ENCODE measurements at places on chromosomes 2 and 18.

DNA sequence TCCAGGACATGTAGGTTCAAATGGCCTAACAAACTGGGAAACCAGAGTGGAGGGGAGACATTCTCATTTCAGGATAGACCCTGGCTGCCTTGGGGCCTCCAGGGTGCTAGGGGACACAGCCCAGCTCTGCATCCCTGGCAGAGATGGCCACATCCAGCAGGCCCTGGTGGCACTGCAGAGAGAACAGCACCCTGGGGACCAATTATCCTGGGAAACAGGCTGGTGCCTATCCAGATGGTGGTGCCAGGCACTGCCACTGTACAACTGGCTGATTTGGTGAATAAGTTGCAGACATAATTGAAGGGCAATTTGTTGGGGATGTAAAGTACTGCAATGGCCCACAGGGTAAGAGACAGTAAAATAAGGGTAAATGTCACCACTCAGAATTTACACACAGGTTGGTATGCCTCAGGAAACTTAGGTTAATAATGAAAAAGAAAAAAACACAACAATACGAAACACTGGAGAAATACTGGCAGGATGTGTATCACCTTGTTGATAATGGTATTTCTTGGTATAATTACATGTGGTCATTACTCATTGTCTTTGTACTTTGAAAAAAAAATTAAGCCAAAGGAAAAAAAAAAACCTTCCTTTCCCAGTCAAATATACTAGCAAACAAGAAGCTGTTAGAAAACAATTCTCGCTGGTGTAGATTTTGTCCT lies 12.8 kb upstream of the SFTPB start:
- no peak for DNase-seq

DNA sequence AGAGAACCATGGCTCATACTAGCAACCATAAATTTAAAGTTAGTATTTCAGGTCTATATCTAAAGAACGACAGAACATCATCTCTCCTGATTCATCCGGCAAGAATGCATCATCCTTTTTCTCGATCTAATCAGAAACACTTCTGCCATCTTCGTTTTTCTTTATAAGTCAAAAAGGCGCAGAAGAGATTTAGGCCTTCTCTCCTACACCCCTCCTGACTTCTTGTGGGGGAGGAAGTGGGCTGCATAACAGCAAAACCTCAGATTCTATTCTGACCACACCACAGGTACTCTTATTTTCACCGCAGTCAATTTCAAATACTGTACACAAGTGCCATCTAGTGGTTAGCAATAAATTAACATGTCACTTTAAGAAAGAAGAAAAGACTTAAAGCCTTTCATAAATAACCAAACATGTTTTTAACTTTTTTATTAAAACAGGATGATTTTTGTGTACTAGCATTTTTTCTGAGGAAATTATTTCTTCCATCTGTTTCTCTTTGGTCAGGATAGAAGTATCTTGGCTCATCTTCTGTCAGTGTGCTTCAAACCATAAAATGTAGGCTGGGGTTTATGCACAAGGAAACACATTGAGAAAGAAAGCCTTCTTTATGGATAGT lies 48.4 kb upstream of the PIK3C3 start:
- DNase-seq, result peak; percentile 39

GRCh38 chr2:74278694-74279093 lies 64.5 kb downstream of the SLC4A5 start:
- DNase-seq, result no peak

- no peak for DNase-seq
These were observed 15.0 kb upstream of the CYS1 start for GRCh38 chr2:10095175-10095574.
